ENCODE measurements at places on chromosomes 16 and 17.
A peak's percentile ranks its signal among the peaks of the same experiment; 100 is the strongest.

- no peak for DNase-seq
These were observed 4.6 kb upstream of the PIEZO1 start for GRCh38 chr16:88789594-88789993.

- DNase-seq = no peak
These were observed 83.8 kb downstream of the GNAO1 start for GRCh38 chr16:56275076-56275475.

- peak; percentile 26 for DNase-seq
These were observed 13.7 kb downstream of the PITPNC1 start for GRCh38 chr17:67390646-67391361.

DNA sequence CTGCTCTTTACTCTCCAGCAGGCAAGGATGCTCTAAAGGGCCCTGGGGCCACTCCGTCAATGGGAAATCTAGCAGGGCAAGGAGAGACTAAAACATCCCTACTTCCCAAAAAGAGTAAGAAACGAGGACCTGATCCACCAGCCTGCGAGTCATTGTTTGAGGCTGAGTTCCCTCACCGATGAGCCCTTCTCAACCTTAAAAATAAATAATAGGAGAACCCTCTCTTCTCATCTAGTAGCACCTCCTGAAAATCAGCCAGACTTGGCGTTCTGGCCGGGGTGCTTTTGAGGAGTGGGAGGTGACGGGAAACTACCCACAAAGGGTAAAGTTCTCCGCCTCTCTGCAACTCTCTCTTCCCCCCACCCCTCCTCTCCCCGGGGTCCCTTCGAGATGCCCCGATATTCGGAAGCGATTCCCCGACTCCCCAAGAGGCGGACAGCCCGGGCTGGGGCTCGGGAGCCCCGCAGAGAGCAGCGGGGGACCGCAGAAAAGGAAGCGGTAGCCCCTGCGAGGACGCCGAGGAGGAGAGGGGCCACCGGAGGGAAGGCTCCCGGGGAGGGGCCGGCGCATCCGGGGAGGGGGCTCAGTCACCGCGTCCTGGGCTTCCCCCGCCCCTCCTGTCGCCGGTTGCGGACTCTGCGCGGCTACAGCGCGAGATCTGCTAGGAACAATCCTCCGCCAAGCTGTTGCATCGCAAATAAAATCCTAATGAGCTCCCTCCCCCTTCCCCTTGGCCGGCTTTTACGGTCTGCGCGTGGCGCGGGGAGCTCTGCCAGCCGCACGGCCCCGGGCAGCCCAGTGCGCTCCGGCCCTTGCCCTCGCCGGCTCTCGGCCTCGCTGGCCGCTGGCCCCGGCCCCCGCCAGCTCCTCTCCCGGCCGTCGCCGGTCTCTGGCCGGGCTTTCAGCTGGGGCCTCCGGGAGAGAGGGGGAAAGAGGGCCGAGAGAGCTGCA is 1.3 kb downstream of the HOXB9 start:
- no peak for DNase-seq

GRCh38 chr16:50457423-50457822 is 88.6 kb upstream of the BRD7 start:
- no peak for DNase-seq

GRCh38 chr17:4806777-4807604 is at the start of gene PLD2:
Gene PLD2, plus strand, starts transcription at chr17:4807152. Its CDS starts 621 bp downstream, at chr17:4807773.
- DNase-seq = peak; percentile 69

- DNase-seq = no peak
These were observed 48.2 kb upstream of the CDC42EP4 start for GRCh38 chr17:73359987-73360410.

- DNase-seq = no peak
These were observed 39.8 kb downstream of the PLCG2 start for GRCh38 chr16:81818905-81819304.

DNA sequence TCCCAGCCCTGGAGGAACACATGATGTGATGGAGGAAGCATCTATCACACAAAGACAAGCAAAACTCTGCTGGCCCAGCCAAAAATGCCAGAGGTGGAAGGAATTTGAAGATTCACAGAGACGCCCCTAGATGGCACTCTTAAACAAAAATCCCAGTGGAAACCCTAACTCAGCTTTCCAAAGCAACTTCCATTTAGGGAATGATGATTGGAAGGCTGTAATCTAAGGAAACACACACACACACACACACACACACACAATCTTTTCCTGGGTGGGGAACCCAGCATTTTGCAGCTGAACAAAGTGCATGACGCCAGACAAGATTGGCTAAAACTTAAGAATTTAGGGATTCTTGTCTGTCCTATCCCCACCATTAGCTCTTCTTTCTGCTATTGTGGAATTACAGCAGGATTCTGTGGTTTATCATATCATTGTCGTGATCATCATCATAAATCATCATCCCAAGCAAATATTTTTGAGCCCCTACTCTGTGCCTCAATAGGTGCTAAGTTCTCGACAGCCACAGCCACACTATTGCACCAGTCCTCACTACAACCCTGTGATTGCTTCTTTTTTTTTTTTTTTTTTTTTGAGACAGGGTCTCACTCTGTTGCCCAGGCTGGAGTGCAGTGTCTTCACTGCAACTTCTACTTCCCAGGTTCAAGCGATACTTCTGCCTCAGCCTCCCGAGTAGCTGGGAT is 1.6 kb upstream of the LDAF1 start:
- no peak for DNase-seq

DNA sequence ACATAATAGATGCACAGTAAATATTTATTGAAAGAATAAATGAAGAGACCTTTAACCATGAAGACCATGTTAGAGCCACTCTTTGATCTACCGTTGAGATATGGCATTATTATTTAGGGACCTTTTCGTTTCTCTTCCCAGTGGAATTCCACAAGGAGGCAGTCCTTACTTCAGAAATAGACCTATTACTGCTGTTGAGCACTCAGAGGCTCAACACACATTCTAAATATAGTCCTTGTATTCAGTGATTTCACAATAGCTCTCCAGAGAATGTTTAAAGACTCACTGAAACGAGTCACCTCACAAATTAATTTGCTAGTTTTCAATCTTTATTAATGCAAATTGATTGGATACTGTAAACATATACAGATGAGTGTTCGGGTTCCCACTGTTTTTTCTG is 603.8 kb downstream of the CDH8 start:
- DNase-seq = no peak

GRCh38 chr16:29900888-29901606 is 759 bp downstream of the ASPHD1 start:
- DNase-seq = no peak
